ENCODE measurements at places on chromosomes 12 and 14.

GRCh38 chr12:25652371-25652770 lies 99.3 kb upstream of the LMNTD1 start:
- DNase-seq: no peak

DNA sequence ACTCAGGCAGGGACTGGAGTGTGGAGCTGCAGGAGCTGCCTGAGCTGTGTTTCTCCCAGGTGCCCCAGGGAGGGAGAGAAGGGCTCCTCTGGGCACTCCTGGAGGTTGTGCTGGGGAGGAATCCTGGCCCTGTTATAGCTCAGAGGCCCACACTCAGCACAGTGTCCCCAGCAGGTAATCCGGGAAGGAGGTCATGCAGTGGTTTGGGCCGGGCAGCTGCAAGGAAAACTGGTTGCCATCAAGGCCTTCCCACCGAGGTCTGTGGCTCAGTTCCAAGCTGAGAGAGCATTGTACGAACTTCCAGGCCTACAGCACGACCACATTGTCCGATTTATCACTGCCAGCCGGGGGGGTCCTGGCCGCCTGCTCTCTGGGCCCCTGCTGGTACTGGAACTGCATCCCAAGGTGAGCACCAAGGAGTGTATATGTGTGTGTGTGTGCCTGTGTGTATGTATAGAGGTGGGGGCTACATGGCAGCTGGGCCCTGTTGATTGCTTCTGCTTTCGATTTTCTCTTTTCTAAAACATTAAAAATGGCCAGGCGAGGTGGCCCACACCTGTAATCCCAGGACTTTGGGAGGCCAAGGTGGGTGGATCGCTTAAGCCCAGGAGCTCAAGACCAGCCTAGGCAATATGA lies 2.0 kb downstream of the AMHR2 start:
- DNase-seq: no peak

- no peak for DNase-seq
Observed at GRCh38 chr12:122043476-122043875, 21.8 kb downstream of the BCL7A start.

- DNase-seq: peak; percentile 9
Observed at GRCh38 chr12:107287436-107288413, 194.4 kb upstream of the CRY1 start.

DNA sequence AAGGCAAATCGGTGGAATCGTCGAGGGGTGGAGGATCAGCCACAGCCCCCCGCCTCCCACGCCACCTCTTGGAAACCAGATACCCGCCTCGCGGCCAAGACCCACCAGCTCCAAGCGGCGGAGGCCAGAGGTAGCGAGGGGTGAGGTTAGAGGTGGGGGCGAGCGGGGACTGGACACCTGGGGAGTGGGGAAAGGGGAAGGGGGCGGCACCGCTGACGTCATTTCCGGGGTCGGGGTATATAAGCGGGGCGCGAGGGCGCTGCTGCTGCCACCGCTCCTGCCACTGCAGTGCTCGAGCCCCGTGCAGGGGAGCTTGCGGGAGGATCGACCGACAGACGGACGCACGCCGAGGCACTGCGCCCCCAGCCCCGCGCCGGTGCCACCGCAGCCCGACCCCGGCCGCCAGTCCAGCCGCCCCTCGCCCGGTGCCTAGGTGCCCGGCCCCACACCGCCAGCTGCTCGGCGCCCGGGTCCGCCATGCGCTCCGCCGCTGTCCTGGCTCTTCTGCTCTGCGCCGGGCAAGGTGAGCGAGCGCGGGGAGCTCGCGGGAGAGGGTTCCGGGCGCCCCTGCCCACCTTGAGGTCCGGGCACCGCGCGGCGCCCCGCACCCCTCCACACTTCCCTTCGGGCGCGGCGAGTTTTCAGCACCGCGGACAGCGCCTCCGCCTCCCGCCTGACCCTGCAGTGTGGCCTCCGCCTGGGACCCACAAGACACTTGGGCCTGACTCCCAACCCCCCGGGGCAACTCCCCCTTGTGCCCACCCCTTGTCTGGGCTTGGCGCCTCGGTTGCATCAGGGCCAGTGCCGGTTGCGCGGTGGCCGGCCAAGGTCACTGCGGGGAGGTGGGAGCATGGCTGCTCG lies at the start of gene CHGA:
Gene CHGA, plus strand, starts transcription at position 268 of the 861 bp plus-strand sequence. Its CDS starts 210 bp downstream, at position 478.
- DNase-seq: peak; percentile 20

DNA sequence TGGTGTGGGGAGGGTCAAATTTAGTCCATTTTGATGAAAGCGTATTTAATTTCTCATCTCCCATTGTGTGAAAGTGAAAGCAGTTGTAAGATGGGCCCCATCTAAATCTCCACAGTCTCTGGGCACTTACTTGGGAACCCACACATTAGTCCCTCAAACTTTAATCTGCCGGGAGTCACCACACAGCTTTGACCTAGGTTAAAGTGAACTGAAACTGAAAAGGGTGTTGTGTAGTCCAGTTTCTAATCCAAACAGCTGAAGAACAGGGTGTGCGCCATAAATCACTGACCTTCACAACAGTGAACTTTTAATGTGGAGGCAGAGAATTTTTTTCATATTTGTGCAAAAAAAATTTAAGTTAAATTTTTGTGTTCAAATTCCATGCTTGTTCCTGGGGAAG lies 48.4 kb upstream of the PTPRO start:
- DNase-seq: no peak

DNA sequence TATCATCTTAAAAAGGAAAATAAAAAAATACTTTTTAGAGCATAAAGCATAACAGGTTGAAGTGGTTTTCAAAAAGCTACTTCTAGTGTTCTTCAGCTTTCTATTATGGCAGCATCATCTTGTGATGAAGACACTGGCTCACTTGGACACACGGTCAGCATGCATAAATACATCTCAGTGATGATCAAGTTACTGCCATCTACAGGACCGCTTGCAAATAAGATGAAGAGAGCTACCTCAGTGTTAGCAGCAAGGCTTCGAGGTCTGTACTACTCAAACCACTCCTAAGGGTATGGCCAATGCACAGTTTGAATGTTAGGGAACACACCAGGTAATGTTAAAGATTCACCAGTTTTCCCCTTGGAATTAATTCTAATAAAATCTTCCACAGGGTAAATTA lies 58.8 kb downstream of the GALC start:
- DNase-seq: no peak

DNA sequence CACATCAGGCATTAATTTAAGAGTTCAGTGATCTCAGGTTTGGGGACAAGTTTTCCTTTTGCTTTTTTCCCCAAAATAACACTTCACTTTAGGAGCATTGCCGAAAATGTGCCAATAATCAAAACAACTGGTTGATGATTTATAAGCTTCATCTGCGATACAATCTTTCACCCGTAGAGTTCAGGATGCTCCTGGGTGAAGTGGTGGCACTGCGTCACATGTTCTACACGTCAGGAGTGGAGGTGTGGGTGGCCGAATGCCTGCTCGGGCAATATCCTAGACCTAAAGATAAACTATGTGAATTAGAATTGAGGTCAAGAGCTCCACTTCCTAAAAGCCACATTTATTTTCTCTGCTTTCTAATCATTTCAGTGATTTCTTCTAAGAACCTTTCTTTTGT lies 70.9 kb upstream of the DICER1 start:
- no peak for DNase-seq

GRCh38 chr14:63853831-63854293 lies 1.1 kb downstream of the SYNE2 start:
- DNase-seq: peak; percentile 70

GRCh38 chr12:52524241-52524897 lies 4.2 kb upstream of the KRT5 start:
- DNase-seq: no peak

GRCh38 chr12:107288414-107289127 lies 195.2 kb upstream of the CRY1 start:
- DNase-seq: no peak

Measured in CD4-positive, alpha-beta T cell treated with Interleukin-12 subunit alpha and Interleukin-12 subunit beta, for 1 hour (primary cell).